ENCODE measurements at places on chromosomes 4 and X. TPM values are rescaled to one million over a fixed set of nuclear protein-coding genes. Genes with fewer than 3 reads are reported as not detected.

The TMPRSS11D gene
- total RNA-seq, result not detected

The TRIM75 gene
- total RNA-seq, result not detected

The SLC34A2 gene
- not detected for total RNA-seq

The ARHGEF38 gene
- not detected for total RNA-seq

The GPRASP3 gene
- total RNA-seq, result 3.4 TPM

The ITGB1BP2 gene
- 1.6 TPM for total RNA-seq

The GUCY2F gene
- total RNA-seq, result not detected

The NAA11 gene
- total RNA-seq, result not detected

The TCEAL2 gene
- not detected for total RNA-seq

The SPANXC gene
- not detected for total RNA-seq

The GATB gene
- 7.5 TPM for total RNA-seq

The ARHGAP36 gene
- total RNA-seq, result not detected

The LANCL3 gene
- total RNA-seq, result 0.45 TPM

The CDX4 gene
- total RNA-seq, result not detected

The CETN2 gene
- total RNA-seq, result 9.4 TPM

The CFI gene
- not detected for total RNA-seq

DNA sequence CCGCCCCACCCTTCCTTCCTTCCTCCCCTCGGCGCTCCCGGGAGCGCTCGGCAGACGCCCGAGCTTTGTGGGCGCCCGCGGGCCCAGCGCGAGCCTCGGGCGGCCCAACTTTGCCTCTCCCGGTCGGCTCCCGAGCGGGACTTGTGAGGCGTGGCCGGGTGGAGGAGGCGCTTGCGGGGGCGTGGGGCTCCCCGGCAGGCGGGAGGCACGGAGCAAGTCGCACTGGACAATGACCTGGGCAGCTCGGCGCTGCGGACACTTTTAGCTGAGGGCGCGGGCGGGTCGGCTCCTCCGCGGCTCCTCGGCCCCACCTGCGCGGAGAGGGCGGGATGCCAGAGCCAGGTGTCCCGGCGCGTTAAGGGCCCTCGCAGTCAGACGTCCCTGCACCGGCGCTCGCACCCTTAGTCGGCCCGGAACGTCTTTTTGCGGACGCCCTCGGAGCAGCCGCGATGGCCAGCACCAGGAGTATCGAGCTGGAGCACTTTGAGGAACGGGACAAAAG lies 385 bp downstream of the DCLK2 start:
- no peak for DNase-seq

DNA sequence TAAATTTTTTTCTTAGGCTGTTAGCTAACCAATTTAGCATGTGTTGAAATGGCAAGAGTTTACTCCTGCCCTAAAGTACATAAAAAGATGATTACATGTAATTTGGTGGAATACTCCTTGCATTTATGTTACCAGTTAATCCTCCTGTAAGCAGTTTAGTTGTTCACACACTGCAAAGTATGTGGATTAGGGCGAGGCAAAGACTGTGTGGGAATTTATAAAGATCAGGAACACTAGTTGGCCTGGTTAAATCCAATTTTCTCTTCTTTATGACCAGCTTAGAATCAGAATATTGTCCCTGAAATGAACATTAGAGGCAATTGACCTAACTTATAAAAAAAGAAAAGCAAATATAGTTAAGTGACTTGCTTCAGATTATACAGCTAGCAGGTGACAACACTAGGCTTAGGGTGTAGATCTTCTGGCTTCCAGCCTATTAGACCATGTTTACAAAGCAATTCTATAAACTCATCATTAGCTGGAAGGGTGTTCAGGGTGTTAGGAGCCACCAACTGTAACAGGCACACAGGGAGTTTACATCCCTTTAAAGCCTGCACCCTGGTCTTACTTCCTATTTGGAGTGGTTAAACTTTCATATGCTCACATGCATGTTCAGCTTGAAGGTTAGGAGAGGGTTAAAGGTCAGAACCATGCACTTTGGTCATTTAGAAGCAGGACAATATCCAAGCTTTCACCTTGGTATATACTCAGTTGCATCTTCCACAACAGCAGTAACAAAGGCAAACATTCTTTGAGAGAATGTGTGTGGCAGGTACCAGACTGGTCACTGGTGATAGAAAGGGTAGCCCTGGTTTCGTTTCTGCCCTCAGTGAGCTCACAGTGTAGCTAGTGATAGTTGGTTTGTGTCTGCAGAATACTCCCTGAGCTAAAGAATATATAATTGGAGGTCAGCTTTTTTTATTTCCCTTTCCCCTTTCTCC lies 72.6 kb downstream of the GC start:
- DNase-seq, result no peak

DNA sequence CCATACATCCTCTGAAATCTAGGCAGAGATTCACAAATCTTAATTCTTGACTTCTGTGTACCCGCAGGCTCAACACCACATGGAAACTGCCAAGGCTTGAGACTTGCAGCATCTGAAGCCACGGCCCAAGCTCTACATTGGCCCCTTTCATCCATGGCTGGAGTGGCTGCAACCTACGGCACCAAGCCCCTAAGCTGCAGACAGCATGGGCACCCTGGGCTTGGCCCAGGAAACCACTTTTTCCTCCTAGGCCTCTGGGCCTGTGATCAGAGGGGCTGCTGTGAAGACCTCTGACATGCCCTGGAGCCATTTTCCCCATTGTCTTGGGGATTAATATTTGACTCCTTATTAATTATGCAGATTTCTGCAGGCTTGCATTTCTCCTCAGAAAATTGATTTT lies 457.9 kb downstream of the GRIA2 start:
- DNase-seq, result no peak

- DNase-seq, result peak; percentile 55
These were observed 4.8 kb downstream of the PDGFRA start for GRCh38 chr4:54233697-54234496.

DNA sequence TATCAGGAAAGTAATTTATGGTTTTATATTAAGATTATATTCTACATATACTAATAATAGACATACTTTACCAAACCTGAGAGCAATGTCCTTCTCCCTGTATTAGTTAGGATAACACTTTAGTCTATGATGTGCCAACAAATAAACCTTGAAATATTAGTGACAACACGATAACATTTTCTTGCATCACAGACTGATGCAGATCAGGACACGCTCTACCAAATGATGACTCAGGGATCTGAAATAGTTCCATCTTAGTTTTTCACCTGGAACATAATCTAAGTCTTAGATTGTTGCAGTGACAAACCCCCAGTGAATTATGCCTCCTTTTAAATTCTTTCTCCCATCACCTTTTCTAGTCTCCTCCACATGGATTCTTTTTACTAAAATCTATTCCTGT lies 214.2 kb downstream of the CLCN4 start:
- no peak for DNase-seq

DNA sequence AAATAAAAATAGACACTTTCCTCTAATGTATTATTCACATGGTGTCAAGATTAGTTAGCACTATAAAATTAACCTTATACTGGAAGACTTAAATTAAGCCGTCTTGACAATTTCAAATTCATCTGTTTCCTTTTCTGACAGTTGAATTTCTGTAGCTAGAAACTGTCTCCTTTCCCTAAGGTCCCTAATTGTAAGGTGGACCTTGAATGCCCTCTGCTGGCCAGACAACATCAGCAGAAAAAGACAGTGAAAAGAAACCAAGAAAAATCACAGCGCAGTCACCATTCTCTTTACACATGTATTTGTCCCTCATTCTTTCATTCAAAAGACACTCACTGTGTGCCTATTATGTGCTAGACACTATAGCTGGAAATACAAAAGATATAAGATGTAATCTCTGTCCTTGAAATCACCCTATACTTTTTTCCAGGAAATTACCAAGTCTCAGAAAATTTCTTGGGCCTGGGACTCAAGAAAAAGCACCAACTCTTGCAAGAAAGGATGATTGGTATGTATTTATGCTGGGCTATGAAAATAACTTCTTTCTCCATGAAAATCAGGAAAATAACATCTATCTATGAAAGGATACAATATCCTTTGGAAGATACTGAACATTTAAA lies 32.7 kb upstream of the AMBN start:
- no peak for DNase-seq

DNA sequence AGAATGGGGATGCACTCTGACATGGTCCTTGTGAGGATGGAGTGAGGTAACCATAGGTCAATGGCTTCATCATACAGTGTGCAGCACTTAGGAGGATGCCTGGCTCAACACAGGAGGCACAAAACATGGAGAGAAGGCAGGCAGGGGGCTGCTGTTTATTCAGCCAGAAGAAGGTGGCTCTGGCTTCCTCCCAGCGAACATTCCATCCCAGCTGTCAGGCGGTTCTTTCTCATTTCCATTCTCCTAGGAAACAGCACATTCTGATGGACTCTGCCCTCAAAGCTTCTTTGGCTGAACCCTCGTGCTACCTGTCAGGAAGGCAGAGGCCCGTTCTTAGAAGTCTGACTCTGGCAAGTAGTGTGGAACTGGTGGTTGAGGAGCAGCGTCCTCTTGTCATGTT lies 18.6 kb downstream of the STK32B start:
- DNase-seq, result no peak

DNA sequence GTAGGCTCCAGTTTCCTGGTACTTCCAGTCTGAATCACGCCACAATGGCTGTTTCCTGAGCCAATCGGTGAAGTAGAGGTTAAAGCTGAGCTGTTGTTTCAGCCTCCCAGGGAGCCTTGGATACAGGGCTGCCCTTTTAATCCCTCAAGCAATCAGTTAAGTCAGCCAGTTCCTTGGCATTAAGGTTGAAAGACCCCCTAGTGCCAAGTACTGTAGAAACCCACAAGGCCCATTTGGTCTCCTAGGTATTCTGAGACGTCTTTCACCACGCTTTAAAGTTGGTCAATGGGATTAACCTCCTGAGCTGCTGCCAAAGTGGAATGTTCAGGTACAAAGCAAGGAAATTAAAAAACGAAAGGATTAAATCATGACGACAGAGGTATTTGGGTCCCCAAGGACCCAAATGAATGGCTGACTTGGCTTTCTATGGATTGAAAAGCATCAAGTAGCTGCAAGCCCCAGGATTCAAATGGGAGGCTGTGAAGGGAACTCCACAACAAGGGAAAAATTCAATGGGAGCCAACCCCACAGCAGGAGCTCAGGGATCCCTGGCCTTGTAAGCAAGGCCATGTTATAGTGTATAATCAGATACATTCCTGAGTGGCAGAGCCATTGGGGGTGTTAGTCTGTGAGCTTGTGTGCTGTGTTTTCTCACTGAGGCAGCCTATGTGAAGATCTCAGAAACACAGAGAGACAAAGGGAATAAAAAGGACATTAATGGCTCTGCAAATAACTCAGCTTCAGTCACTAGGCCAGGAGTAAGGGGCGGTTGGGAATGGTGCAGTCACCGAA lies 86.0 kb downstream of the ATG4A start:
- no peak for DNase-seq

GRCh38 chrX:112643721-112644120 lies 36.0 kb downstream of the LHFPL1 start:
- DNase-seq, result no peak

- DNase-seq, result no peak
These were observed 15.7 kb upstream of the ODAM start for GRCh38 chr4:70179811-70180210.

DNA sequence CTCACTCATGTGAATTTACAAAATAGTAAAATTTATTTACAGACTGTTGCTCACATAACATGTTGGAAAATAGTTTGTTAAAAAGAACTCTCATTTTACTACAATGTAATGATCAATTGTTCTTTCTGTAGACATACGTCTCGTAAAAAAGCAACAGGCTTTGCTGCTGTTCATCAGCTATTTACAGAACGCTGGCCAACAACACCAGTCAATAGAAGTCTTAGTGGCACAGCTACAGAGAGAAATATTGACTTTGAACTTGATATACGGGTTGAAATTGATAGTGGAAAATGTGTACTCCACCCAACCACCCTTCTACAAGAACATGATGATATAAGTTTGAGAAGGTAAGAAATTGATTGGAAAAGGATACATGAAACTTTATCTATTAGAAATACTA lies 47.6 kb upstream of the ADAD1 start:
- no peak for DNase-seq

DNA sequence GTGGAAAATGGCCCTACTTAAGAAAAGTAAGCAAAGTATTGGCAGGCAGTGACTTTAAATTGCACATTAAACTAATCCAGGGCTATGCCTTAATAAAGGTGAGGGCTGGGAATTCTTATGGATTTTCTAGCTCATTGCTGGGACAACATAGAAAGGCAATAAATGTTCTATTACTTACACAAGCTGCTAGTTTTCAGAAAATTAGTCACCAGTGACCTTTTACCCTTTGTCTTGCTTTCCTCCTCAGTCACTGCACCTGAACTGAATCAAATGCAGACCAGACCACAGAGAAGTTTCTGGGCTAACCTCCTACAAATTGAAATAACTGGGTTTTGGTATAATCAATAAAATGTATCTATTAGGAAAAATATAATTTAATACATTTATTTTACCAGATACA lies 694.4 kb upstream of the FAM241A start:
- DNase-seq, result no peak

GRCh38 chrX:51891245-51891644 lies 2.2 kb upstream of the MAGED1 start:
- no peak for DNase-seq

GRCh38 chrX:65575022-65575421 lies 40.4 kb upstream of the LAS1L start:
- no peak for DNase-seq

- no peak for DNase-seq
These were observed 198.3 kb upstream of the GYPA start for GRCh38 chr4:144338834-144339233.

DNA sequence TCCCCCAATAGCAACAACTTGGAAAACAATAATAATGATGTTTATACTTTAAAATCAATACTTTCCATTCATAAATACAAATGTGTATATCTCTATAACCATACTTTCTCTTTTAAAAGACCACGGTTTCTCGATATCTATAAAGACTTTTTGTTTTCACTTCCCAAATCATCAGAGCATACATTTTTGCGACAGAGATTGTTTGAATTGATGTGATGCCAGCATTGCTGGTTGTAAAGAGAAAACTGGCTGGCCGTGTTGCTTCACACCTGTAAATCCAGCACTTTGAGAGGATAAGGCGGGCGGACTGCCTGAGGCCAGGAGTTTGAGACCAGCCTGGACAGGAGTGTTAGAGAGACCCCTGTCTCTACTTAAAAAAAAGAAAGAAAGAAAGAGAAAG lies 77.6 kb upstream of the ZNF518B start:
- no peak for DNase-seq

DNA sequence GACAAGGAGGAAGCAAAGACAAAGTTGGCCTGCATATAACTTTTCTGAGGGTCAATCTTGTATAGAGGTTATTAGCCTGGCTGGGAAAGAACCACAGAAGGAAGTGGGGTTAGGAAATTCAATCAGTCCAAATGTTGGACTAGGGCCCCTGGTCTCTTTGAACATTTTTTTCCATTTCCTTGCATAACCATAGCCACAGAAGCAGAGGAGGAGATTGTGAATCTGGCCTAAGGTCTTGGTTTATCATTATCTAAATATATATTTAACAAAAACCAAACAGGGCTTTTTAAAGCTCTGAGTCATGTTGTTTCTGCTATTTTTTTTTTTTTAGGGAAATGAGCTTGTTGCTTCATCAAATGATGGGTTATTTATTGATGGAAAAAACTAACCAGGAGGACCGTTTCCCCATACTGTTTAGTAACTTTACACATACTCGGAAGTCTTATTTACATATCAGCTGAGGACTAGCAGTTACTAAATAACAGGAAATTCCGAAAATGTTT lies 97.7 kb upstream of the ACSL4 start:
- no peak for DNase-seq

Data from T-helper 17 cell (primary cell).